ENCODE measurements at places on chromosomes 6 and 20.
A peak's percentile ranks its signal among the peaks of the same experiment; 100 is the strongest.

GRCh38 chr20:32288225-32288849 is 10.9 kb downstream of the KIF3B start:
- DNase-seq, result no peak

GRCh38 chr6:2616811-2617210 is 133.9 kb downstream of the MYLK4 start:
- DNase-seq, result no peak

DNA sequence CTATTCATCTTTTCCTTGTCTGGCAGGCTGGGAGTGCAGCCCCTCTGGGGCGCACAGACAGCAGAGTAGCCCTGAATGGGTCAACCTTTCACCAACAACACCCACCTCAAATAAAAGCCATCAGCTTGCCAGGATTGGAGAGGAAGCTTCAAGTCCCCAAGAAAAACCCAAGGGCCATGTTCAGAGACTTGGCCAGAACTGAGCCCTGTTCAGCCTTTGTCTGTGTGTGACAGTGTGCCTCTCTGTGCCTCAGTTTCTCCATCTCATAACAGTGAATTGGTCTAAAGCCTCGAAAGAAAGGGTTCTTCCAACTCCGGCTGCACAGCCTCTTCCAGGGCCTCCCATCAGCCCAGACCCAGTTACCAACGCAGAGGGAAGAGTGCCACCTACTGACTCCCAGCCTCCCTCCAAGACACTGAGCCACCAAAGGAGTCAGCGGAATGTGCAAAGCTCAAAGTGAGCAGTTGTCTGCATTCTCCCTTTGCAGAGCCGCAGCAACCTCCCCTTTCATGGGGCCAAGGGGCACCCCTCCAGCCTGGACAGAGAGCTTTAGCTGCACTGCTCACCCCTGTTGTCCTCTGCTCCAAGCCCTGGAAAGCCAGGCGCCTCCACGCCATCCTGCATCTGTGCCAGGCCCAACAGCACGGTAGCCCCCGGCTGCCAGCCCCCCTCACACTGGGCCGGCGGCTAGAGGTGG is 82.7 kb upstream of the TOP1 start:
- DNase-seq, result peak; percentile 75

DNA sequence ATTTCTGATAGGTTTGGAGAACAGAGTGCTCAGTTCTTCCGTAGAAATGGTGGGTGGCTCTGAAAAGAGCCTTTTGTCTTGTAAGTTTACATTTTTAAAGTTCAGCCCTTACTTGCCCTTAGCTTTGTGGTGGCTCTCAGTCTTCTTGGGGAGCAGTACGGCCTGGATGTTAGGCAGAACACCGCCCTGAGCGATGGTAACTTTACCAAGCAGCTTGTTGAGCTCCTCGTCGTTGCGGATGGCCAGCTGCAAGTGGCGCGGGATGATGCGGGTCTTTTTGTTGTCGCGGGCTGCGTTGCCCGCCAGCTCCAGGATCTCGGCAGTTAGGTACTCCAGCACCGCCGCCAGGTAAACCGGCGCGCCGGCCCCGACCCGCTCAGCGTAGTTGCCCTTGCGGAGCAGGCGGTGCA is 19.5 kb downstream of the OR2B2 start:
- peak; percentile 36 for DNase-seq

DNA sequence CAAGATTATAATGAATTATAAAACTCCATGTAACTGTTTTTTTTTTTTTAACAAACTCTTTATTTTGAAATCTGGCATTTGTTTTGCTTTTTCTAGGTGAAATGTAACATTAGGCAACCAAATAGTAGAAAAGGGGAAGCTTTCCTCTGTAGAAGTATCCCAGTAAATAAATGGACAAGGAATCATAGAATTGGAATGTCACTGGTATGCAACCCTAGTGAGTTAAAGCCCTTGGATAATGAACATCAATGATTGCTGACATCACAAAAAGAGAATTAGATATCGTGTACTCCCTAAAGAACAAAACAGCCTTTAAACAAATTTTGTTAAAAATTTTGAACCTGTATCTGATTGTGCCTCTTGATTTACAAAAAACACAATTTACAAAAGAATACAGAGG is 93.9 kb upstream of the OGFRL1 start:
- peak; percentile 75 for DNase-seq

DNA sequence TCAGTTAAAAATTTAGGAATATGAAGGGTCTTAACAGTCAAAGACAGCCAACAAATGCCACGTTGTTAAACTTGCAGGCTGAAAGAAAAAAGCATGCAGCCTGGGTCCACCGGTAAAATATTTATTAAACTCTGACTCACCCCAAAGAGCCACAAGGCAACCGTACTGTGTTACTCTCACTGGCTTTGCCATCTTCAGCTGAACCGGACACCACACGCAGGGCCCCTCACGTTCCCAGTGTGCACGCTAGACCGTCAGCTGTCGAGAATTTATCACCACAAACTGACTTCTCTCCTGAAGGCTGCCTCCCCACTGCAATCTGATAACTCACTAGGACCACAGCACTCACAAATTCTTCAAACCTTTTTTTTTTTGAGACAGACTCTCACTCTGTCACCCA is 30.7 kb downstream of the HUS1B start:
- DNase-seq, result peak; percentile 49

- peak; percentile 21 for DNase-seq
Measured at GRCh38 chr20:2692036-2692885, at the start of gene EBF4. TSS of gene EBF4 (plus strand) at chr20:2692780. CDS start at chr20:2693646, 866 bp downstream.

DNA sequence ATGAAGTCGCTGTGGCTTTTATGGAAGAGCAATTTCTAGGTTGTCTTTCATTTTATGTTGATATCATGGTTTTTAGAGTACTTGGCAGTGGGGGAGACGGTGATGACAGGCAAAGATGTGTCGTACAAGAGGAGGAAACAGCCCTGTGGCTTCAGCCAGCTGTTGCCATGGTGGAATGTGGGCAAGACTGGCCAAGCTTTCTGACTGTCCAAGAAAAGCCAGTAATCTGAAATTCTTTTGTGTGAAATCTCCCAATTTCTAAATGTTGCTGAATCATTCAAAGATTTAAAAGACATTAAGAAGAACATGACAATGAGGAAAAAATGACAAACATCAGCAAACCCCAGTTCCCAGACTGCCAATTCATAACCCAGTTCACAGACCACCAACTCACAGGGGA is 23.1 kb downstream of the PFDN4 start:
- DNase-seq, result no peak

GRCh38 chr6:149905371-149905910 is 7.5 kb upstream of the RAET1E start:
- no peak for DNase-seq

GRCh38 chr6:155341130-155341828 is 27.0 kb upstream of the TFB1M start:
- peak; percentile 92 for DNase-seq

GRCh38 chr6:24721461-24722215 is 2.7 kb upstream of the C6orf62 start:
- no peak for DNase-seq

- DNase-seq, result peak; percentile 99
Measured at GRCh38 chr20:50561379-50562078, 51.3 kb downstream of the PTPN1 start.

GRCh38 chr6:63672582-63673129 is 37.1 kb downstream of the PHF3 start:
- DNase-seq, result no peak

DNA sequence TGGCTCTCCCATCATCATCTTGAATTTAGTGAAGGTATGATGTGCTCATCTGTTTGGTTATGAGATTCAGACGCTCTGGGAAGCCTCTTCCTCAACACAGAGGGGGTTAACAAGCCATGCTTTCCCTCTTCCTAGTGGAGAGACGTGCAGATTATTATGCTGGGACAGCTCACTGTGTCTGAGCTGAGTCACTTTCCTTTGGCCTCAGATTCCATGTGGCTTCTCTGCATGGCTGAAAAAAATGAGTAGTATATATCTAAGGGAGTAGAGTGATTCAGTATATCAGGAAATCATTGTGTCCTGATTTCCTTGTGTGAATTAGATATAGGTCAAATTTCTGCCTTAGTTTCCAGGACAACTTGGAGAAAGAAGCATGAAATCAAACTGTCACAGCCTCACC is 52.6 kb downstream of the FIG4 start:
- peak; percentile 57 for DNase-seq

- no peak for DNase-seq
Measured at GRCh38 chr6:18388271-18388670, 1.1 kb downstream of the RNF144B start.

- DNase-seq, result no peak
Measured at GRCh38 chr20:57896017-57896416, 186.2 kb upstream of the PMEPA1 start.

GRCh38 chr6:1624058-1624850 is 14.5 kb downstream of the FOXC1 start:
- DNase-seq, result no peak

DNA sequence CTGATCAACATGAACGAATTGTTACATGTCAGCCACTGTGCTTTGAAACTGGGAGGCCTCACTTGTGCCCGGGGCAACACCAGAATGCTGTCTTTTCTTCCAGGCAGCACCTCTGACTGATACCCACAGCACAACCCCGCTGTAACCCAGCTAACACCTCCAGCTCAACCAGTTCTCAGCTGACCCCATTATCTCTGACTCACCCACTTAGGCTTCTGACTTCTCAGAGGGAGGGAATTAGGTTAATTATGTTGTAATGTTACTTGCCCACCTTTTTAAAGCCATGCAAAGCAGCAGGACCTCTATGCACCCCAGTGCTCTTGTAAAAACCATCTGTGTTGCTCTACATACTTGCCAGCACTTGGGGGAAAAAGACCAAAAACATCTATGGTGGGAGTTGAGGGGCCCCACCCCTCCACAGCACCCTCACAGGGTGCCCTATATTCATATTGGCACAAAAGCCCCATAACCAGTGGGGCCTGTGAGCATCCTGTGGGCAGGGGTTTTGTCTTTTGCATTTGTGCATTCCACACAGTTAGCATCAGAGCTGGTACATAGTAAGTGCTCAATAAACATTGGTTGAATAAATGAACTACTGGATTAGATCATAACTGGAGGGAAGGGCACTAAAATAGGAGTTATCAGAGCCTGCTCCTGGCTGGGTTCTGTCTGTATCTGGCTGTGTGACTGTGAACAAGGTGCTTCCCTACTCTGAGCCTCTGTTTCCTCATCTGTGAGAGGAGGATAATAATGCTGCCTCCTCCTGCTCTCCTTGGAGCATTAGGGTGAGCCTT is 22.3 kb downstream of the BNIP5 start:
- peak; percentile 55 for DNase-seq

GRCh38 chr6:5206920-5207561 is 53.7 kb downstream of the LYRM4 start:
- DNase-seq, result no peak

GRCh38 chr20:53023732-53024520 is 51.8 kb downstream of the TSHZ2 start:
- no peak for DNase-seq

GRCh38 chr6:155448668-155449449 is 6.8 kb downstream of the NOX3 start:
- no peak for DNase-seq

GRCh38 chr6:159047891-159048685 is 3.3 kb upstream of the TAGAP start:
- DNase-seq, result no peak

GRCh38 chr6:51648774-51649173 is 438.6 kb downstream of the PKHD1 start:
- DNase-seq, result no peak

GRCh38 chr6:22194188-22194921 is 102.5 kb downstream of the PRL start:
- DNase-seq, result peak; percentile 72

DNA sequence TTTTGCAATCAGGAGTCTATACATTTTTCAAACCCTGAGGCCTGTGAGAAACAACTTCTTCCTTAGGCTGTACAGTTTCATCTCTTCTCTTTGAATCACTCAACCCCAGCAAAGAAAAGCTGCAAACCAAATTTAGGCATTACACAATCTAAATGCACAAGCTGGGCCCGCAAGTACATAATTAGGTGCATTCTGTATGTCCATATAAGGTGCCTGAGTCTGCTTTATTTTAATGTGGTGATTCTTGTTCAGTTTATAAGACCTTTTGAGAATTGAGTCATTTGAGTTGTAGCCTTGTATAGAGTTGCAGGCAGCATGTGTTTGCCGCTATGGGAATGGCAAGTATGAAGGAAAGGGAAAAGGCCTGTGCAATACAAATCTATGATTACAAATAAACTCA is 709.6 kb upstream of the MARCKS start:
- DNase-seq, result peak; percentile 85

DNA sequence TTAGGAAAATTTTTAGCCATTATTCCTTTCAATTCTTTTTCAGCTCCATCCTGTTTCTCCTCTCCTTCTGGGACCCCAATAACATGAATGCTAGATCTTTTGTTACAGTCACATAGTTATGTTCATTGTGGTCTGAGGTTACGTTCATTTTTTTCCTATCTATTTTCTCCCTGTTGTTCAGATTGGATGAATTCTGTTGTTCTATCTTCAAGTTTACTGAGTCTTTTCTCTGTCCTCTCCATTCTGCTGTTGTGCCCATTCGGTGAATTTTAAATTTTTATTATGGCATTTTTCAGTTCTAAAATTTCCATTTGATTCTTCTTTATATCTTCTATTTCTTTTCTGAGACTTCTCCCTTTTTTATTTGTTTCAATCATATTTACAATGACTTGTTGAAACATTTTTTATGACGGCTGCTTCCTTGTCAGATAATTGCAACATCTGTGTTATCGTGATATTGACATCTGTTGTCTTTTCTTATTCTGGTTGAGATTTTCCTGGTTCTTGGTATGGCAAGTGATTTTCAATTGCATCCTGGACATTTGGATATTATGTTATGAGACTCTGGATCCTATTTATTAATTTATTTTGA is 12.6 kb upstream of the DDR1 start:
- DNase-seq, result no peak

GRCh38 chr6:132199343-132199742 is 201.9 kb downstream of the MOXD1 start:
- peak; percentile 89 for DNase-seq

DNA sequence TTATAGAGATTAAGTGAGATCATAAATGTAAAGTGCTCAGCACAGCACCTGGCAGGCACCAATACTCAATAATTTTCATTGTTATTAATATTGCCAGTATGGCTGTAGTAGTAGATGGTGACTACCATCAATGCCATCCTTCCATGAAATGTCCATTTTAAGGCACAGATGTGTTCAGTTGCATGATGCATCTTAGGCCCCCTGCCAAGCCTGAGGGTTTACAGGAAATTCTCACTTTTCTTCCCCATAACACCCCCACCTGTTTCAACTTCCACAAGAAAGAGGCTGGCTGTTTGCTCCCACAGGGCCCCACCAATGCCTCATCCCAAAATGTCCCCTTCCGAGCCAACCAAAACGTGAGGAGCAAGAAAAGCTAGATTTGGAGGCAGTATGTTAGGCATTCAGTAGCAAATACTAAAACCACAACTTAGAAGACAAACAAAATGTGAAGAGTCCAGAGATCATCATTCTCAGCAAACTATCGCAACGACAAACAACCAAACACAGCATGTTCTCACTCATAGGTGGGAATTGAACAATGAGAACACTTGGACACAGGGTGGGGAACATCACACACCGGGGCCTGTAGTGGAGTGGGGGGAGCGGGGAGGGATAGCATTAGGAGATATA is 110.6 kb upstream of the NHSL1 start:
- DNase-seq, result peak; percentile 44

DNA sequence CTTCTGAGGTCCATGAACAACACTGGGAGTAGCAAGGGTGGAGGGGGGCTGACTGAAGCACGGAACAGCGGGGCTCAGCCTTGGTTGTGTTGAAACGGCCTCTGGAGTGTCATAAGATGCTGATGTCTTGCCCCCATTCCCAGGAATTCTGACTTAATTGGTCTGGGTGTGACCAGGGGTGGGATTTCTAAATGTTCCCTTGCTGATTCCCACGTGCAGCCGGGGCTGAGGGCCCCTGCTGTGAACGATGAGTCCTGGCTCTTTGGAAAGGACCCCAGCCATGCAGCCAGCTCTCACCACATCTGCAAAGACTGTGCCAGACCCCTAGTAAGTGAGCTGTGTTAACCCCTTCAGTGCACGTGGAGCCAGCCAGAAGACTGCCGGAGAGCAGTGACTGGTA is 28.6 kb upstream of the FAM50B start:
- DNase-seq, result no peak
